Stimulated activated CD4-positive, alpha-beta T cell treated with anti-CD3 and anti-CD28 coated beads, Interleukin-1b, Interleukin-23, amount 100 ng/mL, for 24 hours (primary cell): ENCODE measurements at places on chromosomes 13 and 19.

GRCh38 chr13:33235078-33235477 lies 50.5 kb downstream of the STARD13 start:
- no peak for DNase-seq

DNA sequence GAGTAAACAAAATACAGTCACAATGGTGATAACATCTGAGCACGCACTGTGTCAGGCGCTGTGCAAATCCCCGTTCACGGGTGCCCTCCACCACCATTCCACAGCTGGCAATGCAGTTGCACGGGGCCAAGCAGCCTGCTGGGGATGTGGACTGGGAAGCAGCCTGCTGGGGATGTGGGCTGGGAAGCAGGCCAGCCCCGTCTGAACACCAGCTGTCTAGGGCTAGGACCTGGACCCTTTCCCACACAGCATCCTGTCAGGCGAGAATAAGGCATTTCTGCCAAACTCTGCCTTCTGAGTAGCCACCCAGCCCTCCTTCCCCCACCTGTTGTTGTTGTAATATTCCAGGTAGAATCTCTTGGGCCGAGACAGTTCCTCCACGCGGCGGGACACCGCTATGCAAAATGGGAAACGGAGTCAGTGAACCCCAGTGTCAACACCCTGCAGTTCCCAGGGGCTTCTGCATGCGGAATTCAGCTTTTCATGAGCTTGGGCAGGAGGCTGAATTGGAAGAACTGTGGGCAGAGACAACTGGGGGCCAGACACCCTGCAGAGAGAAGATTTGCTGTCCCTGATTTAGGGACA lies 27.8 kb upstream of the MIER2 start:
- no peak for DNase-seq

- no peak for DNase-seq
Measured at GRCh38 chr13:33119022-33119781, 103.0 kb downstream of the KL start.

DNA sequence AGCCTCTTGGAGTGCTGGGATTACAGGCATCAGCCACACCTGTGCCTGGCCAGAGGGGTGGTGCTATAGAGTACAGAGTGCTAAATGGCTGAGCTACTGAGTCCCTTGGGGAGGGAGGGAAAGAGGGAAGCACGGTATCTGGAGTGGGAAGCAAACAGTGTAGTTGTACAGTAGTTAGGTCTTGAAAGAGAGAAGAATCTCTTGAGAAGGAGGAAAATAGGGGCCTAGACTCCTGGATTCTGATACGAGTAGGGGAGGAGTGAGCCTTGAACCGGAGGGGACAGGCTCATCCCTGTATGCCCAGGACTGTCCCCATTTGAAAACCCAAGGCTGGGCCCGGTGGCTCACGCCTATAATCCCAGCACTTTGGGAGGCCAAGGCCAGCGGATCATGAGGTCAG lies 5.1 kb downstream of the MYADM start:
- DNase-seq: no peak

GRCh38 chr19:11018179-11018578 lies 57.3 kb downstream of the SMARCA4 start:
- DNase-seq: no peak

GRCh38 chr19:44757735-44758505 lies 9.4 kb downstream of the BCL3 start:
- no peak for DNase-seq

DNA sequence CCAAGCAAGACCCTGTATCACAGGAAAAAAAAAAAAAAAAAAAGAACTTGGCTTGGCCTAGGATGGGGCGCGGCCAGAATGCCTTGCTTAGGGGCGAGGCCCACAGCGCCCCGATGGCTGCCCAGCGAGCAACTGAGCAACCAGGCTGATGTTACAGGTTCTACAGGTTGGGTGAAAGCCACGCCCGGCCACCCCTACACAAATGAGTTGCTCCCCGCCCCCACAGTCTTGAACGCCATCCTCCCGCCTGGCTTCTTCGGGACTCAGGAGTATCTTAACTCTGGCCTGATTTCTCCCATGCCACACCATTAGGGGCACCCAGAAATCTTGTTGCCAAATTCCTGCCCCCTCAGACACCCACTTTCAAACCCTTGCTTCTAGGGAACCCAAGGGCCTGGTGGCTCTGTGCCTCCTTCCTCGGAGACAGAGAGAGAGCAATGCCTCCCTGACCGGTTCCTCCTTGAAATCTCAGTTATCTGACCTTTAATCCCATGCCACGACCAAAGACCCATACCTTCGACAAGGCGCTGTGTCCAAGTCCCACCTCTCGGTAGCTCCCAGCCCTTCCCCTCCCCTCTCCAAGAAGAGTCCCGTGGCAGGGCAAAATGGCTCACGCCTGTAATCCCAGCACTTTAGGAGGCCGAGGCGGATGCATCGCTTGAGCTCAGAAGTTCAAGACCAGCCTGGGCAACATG lies 1.1 kb upstream of the CBLC start:
- no peak for DNase-seq

DNA sequence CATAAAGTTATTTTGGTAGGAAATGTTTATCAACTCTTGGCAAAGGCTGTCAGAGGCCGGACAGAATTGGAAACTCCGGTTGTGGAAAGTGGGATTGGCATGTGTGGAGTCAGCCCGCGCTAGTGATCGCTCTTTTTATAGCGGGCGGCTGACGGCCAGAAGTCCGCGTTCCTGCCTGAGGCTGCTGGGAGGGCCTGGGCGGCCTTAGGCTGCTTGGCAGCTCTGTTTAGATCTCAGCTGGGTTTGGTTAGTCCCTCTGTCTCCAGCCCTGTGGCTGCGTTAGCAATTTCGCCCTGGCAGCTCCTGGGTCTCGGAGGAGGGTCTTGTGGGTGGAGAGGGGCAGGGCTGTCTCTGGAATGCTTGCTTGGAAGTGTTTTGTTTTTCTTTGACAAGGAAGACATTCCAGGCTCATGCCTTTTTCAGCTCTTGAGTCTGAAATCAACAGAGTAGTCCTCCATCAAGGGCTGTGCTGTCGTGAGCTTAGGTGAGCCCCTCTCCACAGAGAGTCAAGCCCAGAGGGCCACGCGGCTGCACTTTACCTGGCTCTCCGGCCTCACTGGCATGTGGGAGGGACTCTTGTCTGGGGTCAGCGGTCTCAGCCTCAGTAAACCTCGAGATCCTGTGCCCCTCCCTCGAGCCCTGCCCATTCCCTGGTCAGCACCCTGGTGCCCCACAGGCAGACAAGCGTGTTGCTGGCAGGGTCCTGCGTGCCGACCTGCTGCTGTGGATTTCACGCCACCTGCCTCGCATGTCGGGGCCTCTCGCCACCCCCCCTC lies 22.5 kb downstream of the DOT1L start:
- DNase-seq: no peak

GRCh38 chr19:40716031-40716481 lies 630 bp downstream of the COQ8B start:
- peak; percentile 69 for DNase-seq

- DNase-seq: no peak
Measured at GRCh38 chr19:2547033-2547680, 71.2 kb downstream of the GADD45B start.

- no peak for DNase-seq
Measured at GRCh38 chr13:38103851-38104250, 234.3 kb upstream of the TRPC4 start.

- no peak for DNase-seq
Measured at GRCh38 chr13:96741779-96742178, 252.5 kb downstream of the OXGR1 start.

GRCh38 chr13:109180905-109181425 lies 551.6 kb downstream of the MYO16 start:
- no peak for DNase-seq
